Cardiac septum (tissue), 1 donor: ENCODE measurements at places on chromosomes 7 and 10. TPM values are rescaled to one million over a fixed set of nuclear protein-coding genes. Genes with fewer than 3 reads are reported as not detected.

SUV39H2 gene
- total RNA-seq = 7.9 TPM

GRCh38 chr10:47198221-47198620 is 101.8 kb upstream of the GDF10 start:
- DNase-seq = no peak

GRCh38 chr10:44966129-44966815 is 6.7 kb downstream of the RASSF4 start:
- DNase-seq = no peak

DNA sequence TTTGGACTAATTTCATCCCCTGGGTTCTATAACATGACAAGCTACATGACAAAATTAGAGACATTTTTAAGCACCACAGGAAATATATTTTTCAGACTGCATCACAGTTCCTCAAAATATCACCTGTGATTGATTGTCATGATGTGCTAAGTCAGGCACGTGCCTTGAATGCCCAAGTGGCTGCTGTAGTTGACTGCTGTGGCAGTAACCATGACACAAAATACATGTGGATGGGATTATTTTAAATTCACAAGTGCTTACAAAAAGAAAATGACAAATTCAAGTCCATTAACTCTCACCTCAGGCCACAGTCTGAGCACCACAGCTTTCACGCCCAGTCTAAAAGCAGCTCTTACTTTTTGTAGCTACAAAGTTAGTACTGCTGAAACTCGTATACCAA is 45.5 kb downstream of the TNPO3 start:
- DNase-seq = no peak

NRAP gene
- 1,029 TPM for total RNA-seq

ATOH7 gene
- total RNA-seq = not detected

DNA sequence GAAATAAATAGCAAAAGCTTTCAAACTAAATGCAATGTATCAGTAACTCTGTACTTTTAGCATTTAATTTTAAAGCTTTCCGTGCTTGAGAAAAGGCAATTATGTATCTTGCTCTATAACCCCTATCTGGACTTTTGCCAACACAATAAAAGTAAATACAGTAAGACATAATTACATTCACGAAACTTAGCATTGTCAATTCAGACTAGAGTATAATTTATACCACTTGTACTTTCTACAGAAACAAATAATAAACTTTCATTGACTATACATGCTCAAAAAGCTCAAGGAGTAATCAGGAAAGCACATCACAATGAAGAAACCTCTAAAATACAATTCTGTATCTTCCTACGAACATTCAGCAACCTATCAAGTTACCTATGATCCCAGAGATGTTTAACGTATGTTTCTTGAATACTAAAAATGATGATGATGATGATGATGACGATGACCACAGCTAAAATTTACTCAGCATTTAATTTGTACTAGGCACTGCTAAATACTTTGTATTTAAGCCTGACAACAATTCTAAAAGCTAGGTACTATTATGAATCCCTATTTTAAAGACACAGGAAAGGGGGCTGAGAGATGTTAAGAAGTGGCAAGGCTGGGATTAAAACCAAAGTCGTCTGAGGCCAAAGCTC is 44.9 kb downstream of the MINDY3 start:
- DNase-seq = no peak

GRCh38 chr7:52826515-52827265 is 208.7 kb upstream of the POM121L12 start:
- DNase-seq = no peak

GRCh38 chr7:151632750-151633515 is 113.2 kb upstream of the RHEB start:
- peak; percentile 86 for DNase-seq

DNA sequence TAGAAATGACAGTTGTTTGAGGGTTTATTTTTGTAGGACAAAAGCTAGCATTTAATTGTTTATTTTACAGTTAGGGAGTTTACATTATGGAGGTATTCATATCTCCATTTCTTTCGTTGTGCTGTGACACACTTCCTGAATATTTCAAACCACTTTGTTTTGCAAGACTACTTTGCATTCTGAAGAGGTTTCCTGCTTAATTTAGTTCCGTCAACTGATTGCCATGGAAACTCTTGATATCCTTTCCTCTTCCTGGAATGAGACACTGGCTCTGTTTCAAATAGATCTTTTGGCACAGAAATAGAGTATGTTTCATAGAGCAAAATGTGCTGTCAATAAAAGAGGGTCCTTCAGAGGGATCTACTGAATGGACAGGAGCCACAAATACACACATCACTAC is 159.5 kb upstream of the AGR3 start:
- DNase-seq = no peak

LRRTM3 gene
- total RNA-seq = not detected
